ENCODE measurements at places on chromosomes 7 and 10.

DNA sequence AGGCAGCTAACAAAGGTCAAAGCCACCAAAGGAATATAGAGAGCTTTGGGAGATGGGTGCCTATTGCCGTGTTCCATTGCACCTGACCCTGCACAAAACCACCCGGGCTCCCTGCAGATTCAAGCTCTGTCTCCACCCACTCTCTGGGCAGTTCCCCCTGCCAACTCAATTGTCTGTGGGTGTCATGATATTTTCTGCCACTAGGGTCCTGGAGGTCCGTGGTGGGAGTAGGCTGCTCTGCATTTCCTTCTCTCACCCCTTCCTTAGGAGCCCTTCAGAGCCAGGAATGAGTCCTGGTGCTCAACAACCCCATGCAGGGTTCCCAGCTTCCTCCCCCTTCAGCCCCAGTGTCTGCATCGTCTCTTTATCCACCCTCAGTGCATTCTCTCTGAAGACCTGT, 34.1 kb downstream of the PNLIPRP2 start:
- DNase-seq, result no peak

DNA sequence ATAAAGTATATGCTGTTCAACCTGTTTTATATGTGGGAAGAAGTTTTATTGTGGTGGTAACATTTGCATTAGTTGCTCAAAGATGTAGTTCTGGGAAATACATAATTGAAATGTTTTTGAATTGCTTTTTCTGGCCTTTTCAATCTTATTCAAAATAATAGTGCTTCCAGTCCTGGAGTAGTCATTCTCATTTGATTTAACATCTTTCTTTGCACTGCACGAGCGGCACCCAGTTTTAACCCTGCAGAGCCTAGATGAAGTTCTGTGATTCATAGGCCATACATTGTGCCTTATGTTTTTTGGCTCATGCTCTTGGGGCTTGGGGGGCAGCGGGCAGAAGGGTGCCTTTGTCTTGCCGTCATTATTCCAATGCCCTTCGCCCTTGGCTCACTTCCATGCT, 9.9 kb downstream of the ARID5B start:
- no peak for DNase-seq

GRCh38 chr7:149686011-149686410, 87.4 kb downstream of the ZNF467 start:
- DNase-seq, result no peak

GRCh38 chr7:33794959-33795358, 110.4 kb upstream of the BMPER start:
- no peak for DNase-seq
